ENCODE measurements at places on chromosomes 16 and 17.

DNA sequence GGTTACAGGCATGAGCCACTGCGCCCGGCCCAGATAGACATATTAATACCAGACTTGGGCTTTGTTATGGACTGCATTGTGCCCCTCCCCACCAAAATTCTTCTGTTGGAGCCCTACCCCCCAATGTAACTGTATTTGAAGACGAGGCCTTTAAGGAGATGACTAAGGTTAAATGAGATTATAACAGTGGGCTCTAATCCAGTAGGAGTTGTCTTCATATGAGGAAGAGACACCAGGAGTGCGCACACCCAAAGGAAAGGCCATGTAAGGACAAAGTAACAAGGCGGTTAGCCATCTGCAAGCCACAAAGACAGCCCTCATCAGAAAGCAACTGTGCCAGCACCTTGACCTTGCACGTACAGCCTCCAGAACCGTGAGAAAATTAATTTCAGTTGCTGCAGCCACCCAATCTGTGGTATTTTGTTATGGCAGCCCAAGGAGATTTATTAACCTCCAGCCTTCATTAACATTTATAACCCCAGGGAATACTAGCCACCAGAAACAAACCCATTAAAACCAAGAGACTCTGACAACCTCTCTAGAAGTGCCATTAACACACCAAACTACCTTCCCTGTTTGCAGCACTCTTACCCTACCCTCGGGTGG, 107.6 kb downstream of the TTC19 start:
- DNase-seq = no peak

- no peak for DNase-seq
Measured at GRCh38 chr17:57352665-57353175, 96.4 kb downstream of the MSI2 start.

- no peak for DNase-seq
Measured at GRCh38 chr16:52465711-52466267, 81.2 kb downstream of the TOX3 start.

DNA sequence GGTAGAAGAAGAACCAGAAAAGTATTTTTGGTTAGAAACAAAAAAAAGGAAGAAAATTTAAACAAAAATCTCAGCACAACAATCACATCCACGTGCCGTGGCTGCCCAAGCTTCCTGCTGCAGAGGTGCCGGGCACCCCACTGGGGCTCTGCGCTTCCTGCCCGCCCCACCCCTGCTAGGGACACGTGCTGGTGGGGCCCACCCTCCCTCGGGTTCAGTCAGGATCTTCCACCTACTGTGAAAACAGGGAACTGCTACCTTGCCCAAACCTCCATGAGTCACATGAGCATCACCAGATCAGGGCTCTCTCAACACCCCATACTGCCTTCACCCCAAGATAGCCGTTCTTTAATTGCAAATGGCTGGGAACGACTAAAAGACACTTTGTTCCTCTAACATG, 24.4 kb upstream of the CYTH1 start:
- no peak for DNase-seq

GRCh38 chr17:39196808-39197291, 619 bp downstream of the CACNB1 start:
- DNase-seq = no peak
